ENCODE measurements at places on chromosomes 16 and 17.

DNA sequence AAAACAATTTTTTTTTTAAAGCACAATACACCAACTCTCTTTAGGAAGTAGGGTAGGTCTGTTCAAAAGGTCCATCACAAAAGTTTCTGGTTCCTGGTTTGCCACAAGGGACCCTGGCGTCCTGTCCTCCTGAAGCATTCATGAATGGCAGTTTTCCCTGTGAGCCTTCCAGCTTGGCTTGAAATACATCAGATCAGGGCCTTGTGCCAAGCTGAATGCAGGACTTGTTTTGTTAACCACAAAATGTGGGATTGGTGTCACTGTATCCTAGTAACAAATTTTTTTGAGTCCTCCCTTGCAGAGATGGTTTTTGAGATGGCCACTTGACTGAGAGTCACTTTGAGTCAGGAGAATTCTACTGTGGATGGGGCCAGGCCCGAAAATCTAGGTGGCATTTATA lies 3.9 kb downstream of the GNAO1 start:
- DNase-seq: no peak

- no peak for DNase-seq
Measured at GRCh38 chr17:71084219-71084618, 914.9 kb downstream of the KCNJ2 start.

DNA sequence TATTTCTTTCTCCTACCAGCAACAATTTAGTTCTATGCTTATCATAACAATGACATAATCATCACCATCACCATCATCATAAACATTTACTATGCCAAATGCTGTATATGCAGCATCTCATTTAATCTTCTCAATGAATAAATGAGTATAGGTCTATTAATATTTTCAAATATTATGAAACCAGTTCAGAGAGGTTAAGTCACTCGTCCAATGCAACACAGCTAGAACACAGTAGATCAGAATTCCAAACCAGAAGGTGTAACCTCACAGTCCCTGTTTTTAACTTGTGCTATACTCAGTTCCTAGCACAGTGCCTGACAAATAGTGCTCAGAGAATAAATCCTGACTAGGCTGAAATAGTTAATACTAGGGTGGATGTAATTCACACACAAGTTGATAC lies 314.8 kb downstream of the XYLT1 start:
- no peak for DNase-seq

DNA sequence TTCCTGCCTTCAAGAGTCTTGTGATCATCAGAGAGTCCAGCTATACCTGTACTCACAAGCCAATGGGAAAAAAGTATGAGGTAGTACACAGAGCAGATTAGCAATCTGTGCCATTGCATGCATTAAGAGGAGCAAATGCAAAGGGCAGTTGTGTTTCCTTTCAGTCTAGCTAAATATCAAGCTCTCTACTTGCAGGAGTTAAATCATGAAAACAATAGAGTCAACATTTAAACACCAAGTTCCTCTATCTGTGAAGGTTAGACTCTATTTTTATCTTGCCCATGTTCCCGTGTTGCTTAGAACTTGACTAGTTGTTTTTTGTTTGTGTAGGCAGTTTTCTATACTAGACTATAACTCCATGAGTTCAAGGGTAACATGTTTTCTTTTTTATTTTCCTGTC lies 4.7 kb upstream of the FAM20A start:
- DNase-seq: no peak

- DNase-seq: no peak
Measured at GRCh38 chr17:45221081-45222013, at the start of gene FMNL1. Gene FMNL1, plus strand, starts transcription at chr17:45221885. Its CDS starts 240 bp downstream, at chr17:45222125.

- no peak for DNase-seq
Measured at GRCh38 chr17:1208966-1209365, 29.2 kb upstream of the ABR start.

DNA sequence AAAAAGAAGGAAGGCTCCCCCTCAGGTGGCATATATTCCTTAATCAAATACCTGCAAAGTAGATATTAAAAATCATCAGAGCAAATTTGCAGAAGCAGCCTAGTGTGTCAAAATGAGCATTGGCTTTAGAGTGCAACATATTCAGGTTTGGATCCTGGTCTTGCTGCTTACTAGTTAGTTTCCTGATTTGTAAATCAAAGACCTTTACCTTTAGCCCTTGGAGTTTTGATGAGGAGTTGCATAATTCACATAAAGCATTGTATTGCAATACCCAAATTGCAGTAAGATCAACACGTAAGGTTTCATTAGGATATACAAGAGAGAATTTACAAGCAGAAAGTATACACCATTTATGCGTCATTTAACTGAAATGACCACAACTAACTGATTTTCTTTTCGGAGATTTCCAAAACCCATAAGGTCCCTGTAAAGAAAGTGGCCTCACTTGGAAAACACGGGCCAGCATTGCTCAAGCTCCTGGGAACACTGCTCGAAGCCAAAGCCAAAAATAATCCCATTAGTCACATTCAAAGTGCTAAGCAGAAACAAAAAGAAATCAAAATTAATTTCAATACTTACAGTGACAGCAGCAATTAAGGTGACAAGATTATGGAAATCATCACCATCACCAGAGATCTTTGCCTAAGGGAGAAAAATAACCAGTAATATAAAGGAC lies 415.9 kb upstream of the ERCC4 start:
- no peak for DNase-seq

DNA sequence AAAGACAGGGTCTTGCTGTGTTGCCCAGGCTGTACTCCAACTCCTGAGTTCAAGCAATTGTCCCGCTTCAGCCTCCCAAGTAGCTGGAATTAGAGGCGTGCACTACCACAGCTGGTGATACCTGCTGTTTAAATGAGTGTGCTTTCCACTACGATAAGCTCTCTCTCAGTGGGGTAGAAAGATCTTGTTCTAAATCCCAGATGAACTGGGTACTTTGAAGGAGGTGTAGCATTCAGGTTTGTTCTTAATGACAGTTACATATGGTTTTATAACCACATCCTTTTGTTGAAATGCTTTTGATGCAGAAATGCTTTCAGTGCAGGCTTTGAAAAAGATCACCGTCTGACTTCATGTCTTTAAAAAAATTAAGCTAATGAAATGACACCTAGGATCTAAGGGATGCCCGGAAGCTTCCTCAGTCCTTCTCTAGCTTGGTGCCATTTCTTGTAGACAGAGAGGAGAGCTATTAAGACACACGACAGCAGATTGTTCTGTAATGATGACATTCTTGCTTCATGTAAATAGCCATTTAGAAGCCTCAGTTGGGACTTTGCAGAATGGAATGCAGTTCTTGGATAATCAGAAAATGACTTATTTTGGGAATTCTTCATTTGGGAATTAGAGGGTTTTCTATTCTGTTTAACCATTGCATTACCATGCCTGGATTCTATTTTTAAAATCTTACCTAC lies 19.5 kb downstream of the PMM2 start:
- DNase-seq: no peak

- DNase-seq: no peak
Measured at GRCh38 chr16:4641895-4642294, 17.3 kb downstream of the MGRN1 start.

DNA sequence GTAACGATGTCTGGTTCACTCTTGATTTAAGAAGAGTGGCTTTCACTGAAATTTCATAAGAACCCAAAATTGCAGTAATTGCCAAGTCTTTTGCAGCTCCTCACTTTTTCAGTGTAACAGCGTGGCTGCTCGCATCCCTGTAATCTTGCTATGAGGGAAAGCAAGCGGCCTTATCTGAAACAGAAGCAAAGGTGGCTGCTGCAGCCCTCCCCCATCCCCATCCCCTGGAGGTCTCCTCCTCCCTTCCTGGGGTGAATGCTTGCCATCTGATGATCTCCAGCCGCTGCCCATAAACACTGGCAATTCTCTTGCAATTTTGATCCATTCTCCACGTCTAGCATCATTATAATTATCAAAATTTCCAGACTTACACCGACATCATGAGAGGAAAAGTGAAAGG lies 182.5 kb upstream of the ASIC2 start:
- DNase-seq: no peak

DNA sequence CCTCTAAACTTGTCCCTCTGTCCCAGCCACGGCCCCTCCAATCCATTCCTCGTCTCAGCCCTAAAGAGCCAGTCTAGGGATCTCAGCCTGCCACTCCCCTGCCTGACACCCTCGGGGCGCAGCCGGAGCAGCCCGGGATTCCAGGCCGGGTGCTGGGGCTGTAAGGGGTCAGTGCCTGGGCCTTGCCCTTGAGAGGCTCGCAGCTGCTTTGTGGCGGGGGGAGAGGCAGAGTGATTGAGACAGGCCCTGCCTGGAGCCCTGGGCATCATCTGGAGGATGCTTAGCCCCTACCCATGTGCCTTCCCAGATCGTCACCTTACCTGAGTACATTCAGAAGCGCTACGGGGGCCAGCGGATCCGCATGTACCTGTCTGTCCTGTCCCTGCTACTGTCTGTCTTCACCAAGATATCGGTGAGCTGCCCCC lies 8.3 kb downstream of the SLC5A10 start:
- no peak for DNase-seq

DNA sequence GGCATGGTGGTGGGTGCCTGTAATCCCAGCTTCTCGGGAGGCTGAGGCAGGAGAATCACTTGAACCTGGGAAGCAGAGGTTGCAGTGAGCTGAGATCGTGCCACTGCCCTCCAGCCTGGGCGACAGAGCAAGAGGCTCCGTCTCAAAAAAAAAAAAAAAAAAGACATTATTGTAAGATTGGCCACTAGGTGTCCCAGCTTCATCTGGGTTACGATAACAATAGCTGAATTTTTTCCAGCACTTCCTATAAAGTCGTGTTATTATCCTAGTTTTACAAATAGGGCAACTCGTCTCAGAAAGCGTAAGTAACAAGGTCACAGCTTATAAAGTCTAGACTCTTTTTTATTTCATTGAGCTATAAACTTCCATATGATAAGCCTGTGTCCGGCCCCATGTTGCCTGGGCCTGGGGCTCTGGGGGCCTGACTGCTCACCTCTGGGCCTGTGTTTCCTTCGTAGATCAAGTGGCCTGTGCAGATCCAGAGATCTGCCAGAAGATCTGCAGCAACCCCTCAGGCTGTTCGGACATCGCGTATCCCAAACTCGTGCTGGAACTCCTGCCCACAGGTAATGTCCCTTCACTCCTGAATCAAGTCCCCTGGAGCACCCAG lies 60.5 kb downstream of the SLC5A11 start:
- peak; percentile 16 for DNase-seq

GRCh38 chr17:71444078-71444477 lies 676.7 kb upstream of the SOX9 start:
- no peak for DNase-seq

GRCh38 chr17:81858170-81858966 lies 2.0 kb downstream of the P4HB start:
- DNase-seq: no peak

DNA sequence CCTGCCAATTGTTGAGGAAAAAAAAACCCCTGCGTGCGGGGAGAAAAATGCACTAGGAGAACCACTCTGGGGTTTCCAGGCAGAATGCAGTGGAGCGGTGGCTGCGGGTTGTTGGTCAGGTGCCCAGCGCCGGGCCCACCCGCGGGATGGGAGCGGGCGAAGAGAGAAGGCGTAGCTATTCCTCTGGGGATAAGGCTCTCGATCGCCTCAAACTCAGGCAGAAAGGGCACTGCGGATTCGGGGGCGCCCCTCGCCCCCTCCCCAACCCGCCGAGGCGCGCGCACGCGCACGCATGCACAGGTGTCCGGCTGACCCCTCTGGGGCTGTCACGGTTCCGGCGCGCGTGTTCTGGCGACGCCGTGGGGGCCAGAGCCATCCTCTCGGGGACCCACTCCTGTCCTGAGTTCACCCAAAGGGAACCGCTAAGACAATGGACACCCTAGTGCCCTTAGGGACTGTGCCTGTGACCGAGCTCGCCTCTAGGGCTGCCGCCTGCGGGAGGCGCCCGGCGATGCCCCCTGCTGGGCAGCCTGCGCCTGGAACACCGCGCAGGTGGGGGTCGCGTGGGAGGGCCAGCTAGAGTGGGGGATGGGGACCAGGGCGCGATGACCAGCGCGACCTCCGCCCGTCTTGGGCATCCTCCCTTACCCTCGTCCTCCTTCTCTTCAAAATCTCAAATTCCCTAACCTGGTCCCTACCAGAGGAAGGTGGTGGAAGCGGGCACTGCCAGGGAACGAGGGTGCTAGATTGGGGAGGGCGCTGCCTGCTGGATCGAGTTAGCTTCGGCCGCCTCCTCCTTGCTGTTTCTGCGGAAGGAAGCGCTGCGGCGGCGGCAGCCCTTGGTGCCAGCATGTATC lies 14.4 kb upstream of the CBX8 start:
- DNase-seq: no peak

GRCh38 chr17:2102931-2103809 lies 48.3 kb downstream of the HIC1 start:
- DNase-seq: no peak

DNA sequence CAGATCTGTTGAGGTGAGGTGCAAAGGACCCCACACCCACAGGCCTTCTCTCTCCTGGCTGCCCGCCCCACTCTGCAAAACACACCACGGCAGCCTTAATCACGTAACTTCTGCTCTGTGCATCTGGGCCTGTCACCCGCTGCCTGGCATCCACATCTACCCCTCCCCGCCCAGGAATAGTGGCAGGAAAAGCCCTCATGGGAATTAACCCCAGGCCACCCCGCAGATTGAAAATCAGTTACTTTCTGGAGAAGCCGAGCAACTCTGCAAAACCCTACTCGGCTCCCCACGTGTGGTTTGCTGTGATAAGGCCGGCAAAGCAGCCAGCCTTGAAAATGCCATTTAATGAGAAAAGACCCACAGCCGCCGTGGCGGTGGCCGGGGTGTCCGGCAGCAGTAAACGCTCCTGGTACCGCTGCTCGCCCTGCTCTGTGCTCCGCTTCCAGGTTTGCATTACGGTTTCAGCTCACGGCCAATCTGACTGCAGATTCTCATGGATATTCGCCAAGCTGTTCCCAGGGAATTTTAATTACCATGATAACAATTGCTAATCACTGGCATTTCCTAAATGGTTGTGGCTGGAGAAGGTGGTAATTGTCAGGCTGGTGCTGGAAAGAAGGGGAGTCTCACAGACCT lies 78.0 kb upstream of the DOC2B start:
- no peak for DNase-seq

GRCh38 chr17:77842528-77843147 lies 115.9 kb upstream of the TNRC6C start:
- DNase-seq: no peak

DNA sequence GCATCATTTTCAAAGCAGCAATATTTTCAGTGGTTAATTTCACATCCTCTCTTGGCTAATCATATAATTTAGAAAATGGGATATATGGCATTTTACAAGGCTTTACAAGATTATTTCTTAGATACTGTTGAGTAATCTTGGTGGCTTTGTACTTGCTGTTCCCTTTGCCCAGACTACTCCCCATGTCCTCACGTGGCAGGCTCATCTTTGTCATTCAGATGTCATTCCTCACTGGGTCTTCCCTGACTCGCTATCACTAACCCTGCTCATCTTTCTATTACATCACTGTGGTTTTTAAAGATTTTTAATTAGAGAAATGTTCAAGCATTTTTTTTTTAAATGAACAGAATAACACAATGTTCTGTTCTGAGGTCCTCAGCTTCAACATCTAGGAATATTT lies 240.0 kb upstream of the IRX5 start:
- no peak for DNase-seq

DNA sequence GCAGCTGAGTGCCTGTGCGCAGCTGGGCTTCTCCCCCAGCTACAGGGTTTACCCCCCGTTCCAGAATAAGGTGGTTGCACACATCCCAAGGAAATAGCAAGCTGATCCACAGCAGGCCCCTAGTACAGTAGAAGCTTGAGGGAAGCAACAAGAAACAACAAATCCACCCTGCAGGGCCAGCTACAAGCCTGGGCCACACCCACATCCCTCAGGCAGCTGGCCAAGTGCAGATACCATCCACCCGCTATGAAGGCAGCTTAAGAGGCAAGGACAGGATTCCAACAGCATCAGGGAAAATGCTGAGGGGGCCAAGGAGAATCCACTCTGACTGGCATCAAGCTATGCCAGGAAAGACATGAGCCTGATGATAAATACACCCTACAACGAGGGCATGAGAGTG lies 66.9 kb upstream of the RCVRN start:
- no peak for DNase-seq
